ENCODE measurements at places on chromosomes 5 and 9.

DNA sequence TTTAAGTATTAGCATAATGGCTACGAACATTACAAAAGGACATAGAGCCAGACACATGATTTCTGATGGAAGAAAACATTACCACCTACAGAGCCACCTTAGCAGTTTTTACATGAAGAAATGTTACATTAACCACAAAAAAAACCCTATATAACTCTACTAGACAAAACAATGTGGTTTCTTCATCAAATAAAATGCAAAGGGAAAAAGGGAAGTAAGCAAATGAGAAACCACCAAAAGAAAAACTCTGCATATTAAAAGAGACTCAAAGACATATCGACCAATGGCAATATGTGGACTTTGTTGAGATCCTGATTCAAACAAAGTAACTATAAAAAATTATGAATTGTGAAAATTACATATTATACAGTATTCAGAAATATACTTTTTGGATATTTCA is 132.7 kb downstream of the TSSK1B start:
- DNase-seq = no peak

DNA sequence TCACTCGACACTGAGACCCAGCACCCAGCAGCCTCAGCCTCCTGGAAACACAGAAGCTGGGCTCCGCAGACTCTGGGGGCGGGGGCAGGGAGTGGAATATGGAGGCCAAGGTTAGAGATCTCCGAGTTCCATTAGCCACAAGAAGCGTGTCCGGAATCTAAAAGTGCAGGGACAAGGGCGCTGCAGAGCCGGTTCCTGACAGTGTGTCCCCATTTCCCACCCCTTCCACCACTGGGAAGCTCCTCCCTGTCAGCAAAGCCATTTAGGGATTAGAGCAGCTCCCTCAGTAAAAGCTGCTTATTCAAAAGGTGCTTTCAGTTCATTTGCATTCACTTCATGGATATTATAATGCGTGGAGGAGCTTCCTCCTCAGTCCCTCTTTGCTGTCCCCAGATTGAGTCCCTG is 74.1 kb upstream of the HSPA9 start:
- no peak for DNase-seq

DNA sequence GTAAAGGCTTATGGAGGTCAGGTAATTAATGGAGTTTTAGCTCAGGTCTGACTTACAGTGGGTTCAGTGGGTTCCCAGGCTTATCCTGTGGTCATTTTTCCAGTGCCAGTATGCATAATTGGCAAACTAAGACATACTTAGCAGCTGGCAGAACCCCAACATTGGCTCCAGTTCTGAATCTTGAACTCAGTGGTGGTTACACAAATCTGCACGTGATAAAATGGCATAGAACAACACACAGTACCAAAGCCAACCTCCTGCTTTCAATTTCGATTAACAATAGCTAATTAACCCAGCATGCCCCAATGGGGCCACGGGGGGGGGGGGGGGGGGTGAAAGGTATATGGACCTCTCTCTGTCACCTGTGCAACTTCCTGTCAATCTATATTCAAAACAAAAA is 19.0 kb upstream of the BARX1 start:
- no peak for DNase-seq

DNA sequence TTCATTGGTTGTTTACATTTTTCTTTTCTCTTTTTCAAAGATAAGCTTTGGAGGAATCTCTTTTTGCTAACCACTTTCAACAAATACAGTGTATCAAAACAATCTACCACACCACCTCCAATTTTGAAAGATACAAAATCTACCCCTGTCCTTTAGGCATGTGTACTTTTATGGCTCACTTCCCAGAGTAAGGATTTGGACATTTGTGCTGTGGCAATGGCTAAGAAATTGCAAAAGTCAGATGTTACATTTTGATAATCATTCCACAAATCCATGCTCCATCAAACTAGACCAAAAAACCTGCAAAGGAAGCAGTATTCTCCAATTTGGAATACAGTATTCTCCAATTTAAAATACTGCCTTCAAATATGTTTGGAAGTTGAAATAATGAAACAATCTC is 204.9 kb downstream of the MCTP1 start:
- DNase-seq = no peak

GRCh38 chr9:78971540-78971939 is 600.2 kb upstream of the TLE4 start:
- no peak for DNase-seq

DNA sequence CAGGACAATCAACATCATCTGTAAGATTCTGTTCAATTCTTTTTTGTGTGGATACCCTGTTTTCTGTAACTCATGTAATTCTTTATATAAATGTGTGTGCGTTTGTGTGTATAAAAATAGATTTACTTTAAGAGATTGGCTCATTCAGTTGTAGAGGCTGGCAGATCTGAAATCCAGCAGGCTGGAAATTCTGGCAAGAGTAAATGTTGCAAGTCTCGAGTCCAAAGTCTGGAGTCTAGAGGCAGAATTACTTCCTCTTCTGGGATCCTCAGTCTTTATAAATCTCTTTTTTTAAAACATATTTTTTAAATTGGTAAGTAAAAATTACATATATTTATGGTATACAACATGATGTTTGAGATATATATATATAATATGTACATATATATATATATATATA is 202.1 kb upstream of the TMEM161B start:
- peak; percentile 74 for DNase-seq

DNA sequence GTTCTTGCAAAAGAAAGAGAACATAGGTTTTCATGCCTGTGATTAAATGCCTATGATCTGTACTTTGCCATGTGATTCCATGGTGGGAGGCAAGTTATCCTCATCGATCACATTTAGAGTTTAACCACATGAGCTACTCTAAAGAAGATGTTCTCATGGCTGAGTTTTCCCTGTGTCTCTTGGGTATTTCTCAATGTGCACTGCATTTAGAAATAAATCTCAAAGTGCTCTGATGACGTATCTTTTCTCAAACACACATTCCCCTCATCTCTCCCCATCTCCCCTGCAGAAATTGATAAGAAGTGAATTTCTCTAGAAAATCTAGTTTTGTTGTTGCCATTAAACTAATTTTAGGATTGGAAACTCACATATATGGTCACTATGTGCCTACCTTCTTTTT is 282.2 kb downstream of the SEMA5A start:
- no peak for DNase-seq

- no peak for DNase-seq
Observed at GRCh38 chr9:134559013-134559412, 82.6 kb upstream of the COL5A1 start.

GRCh38 chr9:134179918-134180785 is 15.8 kb upstream of the RNU6ATAC start:
- no peak for DNase-seq

DNA sequence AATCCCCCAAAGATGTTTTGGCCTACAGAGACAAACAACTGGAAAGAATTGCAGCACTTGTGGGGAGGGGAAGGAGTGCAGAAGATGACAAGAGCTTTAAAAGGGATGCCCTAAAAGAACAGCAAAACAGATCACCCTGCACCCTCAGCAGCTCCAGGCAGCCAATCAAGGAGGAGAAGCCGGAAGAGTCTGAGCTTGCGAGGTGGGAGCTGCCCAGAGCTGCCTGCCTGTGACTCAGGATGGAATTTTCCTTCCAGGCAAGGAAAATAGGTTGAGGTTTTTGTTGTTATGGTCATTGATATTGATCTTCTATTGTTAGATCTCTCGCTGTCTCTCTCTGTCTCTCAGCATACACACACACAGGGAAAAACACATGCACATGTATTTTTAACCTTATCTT is 70.3 kb upstream of the MAP1B start:
- no peak for DNase-seq

- DNase-seq = no peak
Observed at GRCh38 chr9:108241384-108242073, 614.3 kb downstream of the ACTL7B start.

- no peak for DNase-seq
Observed at GRCh38 chr5:175003531-175003930, 279.1 kb downstream of the MSX2 start.

GRCh38 chr5:131384616-131385214 is 120.9 kb downstream of the CDC42SE2 start:
- no peak for DNase-seq

DNA sequence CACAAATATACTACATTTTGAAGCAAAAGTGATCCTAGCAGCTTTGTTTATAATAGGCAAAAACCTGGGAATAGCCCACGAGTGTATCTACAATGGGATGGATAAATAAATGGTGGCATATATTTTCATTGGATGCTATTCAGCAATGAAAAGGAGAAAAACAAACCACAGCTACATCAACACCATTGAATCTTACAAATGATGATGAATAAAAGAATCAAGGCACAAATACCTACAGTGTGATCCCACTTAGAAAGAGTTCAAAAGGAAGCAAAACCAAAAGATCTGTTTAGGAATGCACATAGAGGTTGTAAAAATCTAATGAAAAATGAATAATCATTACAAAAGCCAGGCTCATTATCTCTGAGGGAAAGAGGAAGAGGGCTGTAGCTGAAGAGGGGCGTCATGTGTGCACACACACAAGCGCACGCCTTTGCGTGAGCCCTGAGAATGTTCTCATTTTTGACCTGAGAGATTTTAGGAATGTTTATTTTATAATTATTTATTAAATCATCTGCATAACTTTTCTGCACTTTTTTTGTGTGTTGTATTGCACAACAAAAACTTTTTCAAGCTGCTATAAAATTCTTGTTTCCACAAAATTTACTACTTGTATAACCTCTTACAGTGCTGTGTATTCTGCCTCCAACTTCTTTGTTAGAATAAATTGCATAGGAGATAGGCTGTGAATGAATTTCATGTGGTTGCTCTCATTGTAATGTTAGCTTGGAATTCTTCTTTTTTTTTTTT is 5.9 kb upstream of the RHOBTB3 start:
- DNase-seq = no peak

DNA sequence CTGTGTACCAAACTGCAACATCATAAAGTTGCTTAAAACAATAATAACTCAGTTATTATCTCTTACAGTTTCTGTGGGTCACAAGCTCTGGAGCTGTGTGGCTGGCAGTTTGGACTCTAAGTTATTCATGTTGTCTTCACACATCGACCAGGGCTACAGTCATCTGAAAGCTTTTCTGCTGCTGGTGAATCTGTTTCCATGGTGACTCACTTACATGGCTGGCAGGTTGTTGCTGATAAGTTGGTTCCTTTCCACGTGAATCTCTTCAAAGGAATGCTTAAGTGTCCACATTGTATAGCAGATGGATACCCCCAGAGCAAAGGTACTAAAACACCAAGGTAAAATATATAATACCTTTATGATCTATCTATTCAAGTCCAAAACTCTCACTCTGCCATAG is 44.8 kb upstream of the CYLC2 start:
- no peak for DNase-seq

DNA sequence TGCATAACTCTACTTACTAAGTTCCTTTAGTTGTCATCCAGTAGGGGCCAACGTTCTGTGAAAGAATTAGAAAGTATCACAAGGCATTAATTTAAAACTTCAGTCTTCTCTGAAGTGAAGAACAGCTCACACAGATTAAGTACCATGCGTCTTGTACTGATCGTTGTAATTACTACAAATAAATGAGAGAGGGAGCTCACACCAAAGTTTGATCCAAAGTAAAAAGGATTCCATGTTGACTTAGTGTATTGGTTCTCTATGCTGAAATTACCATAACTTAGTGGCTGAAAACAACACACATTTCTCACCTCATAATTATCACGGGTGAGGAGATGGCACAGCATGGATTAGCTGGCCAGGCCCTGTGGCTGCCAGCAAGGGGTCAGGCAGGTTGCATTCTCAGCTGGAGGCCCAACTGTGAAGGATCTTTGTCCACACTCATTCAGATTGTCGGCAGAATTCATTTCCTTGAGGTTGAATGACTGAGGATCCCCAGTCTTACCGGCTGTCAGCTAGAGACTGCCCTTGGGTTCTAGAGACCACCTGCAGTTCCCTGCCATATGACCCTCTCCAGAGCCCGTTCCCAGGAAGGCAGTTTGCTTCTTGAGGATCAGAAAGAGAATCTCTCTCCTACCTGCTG is 169.1 kb downstream of the YTHDC2 start:
- no peak for DNase-seq

DNA sequence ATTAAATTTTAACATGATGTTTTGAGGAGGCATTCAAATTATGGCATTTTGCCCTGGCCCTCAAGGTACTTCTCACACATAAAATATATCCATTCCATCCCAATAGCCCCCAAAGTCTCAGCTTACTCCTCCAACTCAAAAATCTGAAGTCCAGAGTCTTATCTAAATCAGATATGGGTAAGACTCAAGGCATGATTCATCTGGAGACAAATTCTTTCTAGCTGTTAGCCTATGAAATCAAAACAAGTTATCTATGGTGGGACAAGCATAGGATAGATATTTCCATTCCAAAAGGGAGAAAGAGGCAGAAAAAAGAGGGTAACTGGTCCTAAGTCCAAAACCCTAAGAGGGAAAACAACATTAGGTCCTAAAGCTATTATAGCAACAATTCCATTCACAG is 408.4 kb downstream of the ZNF608 start:
- DNase-seq = no peak

DNA sequence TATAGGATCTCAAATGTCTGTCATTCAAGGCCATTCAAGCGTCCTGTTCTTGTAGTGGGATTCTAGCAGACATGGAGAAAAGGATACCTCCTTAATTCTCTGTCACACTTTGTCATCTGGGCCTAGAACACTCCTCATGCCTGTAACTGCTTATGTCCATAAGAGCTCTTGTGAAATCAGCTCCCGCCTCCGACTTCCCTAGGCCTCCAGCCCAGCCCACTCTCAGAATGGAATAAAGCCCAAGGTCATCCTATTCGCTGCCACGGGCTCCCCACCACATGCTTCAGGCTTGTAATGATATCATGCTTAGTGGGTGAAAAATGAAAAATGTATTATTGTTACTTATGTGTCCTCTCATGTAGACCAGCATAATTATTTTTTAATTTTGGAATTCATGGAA is 632.5 kb downstream of the ISL1 start:
- peak; percentile 63 for DNase-seq

GRCh38 chr9:116123171-116123570 is 30.4 kb upstream of the PAPPA start:
- no peak for DNase-seq

GRCh38 chr5:16590685-16591084 is 26.1 kb downstream of the RETREG1 start:
- DNase-seq = no peak

DNA sequence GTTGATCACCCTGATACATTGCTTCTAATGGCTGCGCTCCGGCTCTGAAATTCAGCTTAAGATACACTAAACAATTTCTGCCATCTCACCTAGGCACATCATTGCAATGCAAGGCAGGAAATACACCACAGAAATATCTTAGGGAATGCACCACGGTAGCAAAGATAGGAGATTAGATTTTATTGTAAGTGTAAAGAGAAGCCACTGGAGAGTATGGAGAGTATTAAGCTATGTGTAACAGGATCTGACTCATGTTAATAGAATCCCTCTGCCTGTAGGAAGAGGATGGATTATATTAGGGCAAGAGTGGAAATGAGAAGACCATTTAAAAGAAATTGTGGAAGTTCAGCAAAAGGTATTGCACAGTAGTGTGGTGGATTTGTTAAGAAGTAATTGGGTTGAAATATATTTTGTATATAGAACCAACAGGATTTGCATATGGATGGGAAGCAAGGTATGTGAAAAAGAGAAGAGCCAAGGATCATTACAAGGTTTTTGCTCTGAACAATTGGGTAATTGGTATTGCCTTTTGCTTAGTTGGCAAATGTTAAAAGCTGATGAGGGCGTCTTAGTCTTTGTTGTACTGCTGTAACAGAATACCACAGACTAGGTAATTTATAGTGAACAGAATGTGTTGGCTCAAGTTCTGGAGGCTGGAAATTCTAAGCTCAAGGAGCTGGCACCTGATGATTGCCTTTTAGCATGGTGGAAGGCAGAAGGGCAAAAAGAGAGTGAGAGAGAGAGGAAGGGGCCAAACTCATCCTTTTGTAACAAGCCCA is 636.1 kb downstream of the PSAT1 start:
- DNase-seq = no peak

Measured in large intestine (tissue), 12 donors.